ENCODE measurements at places on chromosomes 7 and 10. TPM values are rescaled to one million over a fixed set of nuclear protein-coding genes. Genes with fewer than 3 reads are reported as not detected.

- H3K4me3 ChIP-seq: no peak overlapping the region
- DNase-seq: no peak
- H3K4me1 ChIP-seq: peaks cover 1% of the 10 kb centered on the region
- no peak overlapping the region for H3K27ac ChIP-seq
Observed at GRCh38 chr10:45255706-45256105, 59.7 kb downstream of the OR13A1 start.

- H3K27me3 ChIP-seq: peaks cover 81% of the 10 kb centered on the region
- peak overlapping the region; percentile 22 for H3K4me3 ChIP-seq
- H3K27ac ChIP-seq: no peak overlapping the region
- no peaks in the 10 kb centered on the region for H3K36me3 ChIP-seq
Observed at GRCh38 chr7:157017149-157017548, 6.7 kb upstream of the MNX1 start.

DNA sequence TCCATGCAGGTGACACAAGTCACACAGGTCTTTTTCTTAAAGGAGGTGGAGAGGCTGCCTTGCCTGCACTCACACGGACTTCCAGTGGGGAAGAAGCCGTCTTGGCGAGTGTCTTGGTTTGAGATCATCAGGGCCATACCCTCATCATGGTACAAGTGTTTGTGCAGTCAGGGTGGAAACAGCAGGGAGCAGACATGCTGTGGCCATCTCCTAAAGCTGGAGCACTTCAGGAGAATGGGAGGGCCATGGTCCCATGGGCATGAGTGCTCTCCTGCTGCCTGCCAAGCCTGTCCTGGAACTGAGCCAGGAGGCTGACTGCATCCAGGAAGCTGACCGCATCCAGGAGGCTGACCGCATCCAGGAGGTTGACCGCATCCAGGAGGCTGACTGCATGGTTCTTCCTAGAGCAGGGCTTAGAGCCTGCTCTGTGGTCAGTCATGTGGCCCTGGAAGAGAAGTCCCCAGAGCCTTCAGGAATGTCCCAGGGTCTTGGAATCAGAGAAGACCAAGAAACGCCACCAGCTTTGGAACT is 98.4 kb downstream of the ADARB2 start:
- no peaks in the 10 kb centered on the region for H3K27me3 ChIP-seq
- H3K27ac ChIP-seq: no peak overlapping the region
- DNase-seq: no peak
- no peaks in the 10 kb centered on the region for H3K4me1 ChIP-seq
- H3K36me3 ChIP-seq: no peaks in the 10 kb centered on the region
- H3K4me3 ChIP-seq: no peak overlapping the region

GRCh38 chr10:17756557-17757217 is 4.7 kb downstream of the TMEM236 start:
- H3K4me1 ChIP-seq: peaks cover 11% of the 10 kb centered on the region
- H3K4me3 ChIP-seq: peak overlapping the region; percentile 49
- H3K36me3 ChIP-seq: no peaks in the 10 kb centered on the region
- H3K27me3 ChIP-seq: peaks cover 2% of the 10 kb centered on the region
- peak overlapping the region; percentile 15 for H3K27ac ChIP-seq

GRCh38 chr7:76231071-76231470 is 29.4 kb downstream of the SRRM3 start:
- H3K4me1 ChIP-seq: no peaks in the 10 kb centered on the region
- no peak for DNase-seq
- no peak overlapping the region for H3K27ac ChIP-seq
- H3K36me3 ChIP-seq: no peaks in the 10 kb centered on the region
- H3K4me3 ChIP-seq: no peak overlapping the region

DNA sequence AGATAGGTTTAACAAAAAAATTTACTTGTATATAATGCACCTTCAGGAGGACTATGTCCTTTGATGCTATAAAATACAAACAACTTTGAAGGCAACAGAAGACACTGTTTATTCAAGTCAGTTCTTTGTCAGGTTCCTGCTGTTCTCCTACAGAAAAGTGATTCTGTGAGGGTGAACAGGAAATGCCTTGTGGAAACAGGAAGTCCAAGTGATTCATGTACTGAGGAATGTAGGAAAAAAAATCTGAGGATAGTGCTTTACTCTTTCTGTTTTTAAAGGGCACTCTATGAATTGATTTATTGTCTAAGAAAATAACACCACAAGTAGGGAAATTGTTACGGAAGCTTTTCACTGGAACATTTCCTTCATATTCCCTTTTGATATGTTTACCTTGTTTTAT is 171.9 kb downstream of the HDAC9 start:
- no peak overlapping the region for H3K27ac ChIP-seq
- H3K27me3 ChIP-seq: no peaks in the 10 kb centered on the region
- H3K36me3 ChIP-seq: no peaks in the 10 kb centered on the region
- H3K4me1 ChIP-seq: peaks cover 3% of the 10 kb centered on the region
- DNase-seq: no peak

GRCh38 chr10:123526356-123527064 is 139.6 kb upstream of the GPR26 start:
- H3K27me3 ChIP-seq: peaks cover 6% of the 10 kb centered on the region
- H3K27ac ChIP-seq: no peak overlapping the region
- H3K36me3 ChIP-seq: no peaks in the 10 kb centered on the region
- H3K4me1 ChIP-seq: no peaks in the 10 kb centered on the region

DNA sequence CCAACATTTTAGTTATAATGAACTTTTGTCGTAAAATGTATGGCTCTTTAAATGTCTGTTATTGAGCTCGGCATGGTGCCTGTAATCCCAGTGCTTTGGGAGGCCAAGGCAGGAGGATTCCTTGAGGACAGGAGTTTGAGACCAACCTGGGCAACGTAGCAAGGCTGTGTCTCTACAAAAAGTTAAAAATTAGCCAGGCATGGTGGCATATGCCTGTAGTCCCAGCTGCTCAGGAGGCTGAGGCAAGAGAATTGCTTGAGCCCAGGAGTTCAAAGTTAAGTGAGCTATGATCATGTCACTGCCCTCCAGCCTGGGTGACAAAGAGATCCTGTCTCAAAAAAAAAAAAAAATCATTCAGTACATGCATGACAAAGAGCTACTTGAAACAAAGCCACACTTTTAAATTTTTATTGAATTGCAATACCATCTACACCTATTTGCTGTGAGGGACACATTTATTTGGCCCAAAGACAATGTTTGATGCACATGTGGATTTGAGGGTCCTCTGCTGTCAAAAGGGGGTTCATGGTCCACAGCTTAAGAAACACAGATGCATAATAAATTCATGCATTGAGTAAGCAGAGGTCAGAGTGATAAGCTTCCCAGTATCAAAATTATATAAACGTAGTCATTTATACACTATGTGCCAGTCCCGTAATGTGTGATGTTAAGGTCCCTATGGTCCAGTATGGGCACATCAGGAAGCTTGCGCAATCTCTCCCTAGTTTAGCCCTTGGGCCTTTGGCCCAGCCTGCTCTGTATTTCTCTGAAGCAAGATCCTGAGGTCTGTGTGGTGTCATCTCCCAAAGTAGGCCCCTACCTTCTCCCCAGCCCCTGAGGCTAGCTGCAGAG is 4.4 kb upstream of the MALSU1 start:
- no peak overlapping the region for H3K27ac ChIP-seq
- H3K27me3 ChIP-seq: no peaks in the 10 kb centered on the region
- H3K36me3 ChIP-seq: peaks cover 2% of the 10 kb centered on the region
- no peak overlapping the region for H3K4me3 ChIP-seq
- no peak for DNase-seq

The NXPH1 gene
- not detected for total RNA-seq

- no peaks in the 10 kb centered on the region for H3K4me1 ChIP-seq
- no peak overlapping the region for H3K4me3 ChIP-seq
Observed at GRCh38 chr10:109427411-109427810, 495.9 kb downstream of the XPNPEP1 start.

DNA sequence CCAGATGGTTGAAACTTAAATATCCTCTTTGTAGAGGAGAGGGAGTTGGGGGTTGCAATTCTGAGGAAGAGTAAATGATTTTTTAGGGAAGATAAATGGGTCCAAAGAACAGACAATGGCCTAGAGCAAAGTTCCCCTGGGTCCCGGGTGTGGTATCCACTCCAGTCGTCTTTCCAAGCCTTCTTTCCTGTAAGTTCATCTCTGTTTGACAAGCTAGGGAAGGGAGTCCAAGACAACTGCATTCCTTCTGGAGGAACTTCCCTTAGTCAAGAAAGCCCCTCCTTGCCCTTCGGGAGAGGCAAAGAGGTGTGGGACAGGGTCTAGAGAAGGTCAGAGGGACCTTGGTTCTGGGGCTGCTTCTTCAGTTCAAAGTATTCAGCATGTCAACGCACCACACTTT is 33.4 kb downstream of the C10orf71 start:
- H3K36me3 ChIP-seq: peaks cover 19% of the 10 kb centered on the region
- no peak overlapping the region for H3K27ac ChIP-seq
- peaks cover 14% of the 10 kb centered on the region for H3K4me1 ChIP-seq
- H3K4me3 ChIP-seq: no peak overlapping the region
- DNase-seq: no peak

GRCh38 chr7:23333671-23334246 is 34.6 kb downstream of the MALSU1 start:
- DNase-seq: no peak
- no peak overlapping the region for H3K27ac ChIP-seq
- H3K36me3 ChIP-seq: no peaks in the 10 kb centered on the region
- peaks cover 11% of the 10 kb centered on the region for H3K27me3 ChIP-seq

DNA sequence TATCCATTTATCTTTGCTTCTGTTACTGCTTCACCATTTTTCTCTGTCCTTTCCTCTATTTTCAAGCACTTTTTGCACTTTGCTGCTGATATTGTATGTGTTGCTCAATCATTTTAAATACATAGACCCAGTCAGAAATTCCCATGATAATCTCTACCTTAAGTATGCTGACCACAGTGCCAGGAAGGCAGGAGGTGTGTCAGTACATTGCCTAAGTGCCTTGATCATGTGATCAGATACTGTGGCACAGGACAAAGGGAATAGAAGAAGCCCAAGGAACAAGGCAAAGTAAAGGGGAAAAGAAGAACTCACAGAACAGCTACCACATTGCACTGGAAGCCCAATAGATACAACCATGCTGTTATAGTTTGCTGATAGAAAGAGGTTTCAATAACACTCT is 53.7 kb upstream of the CD36 start:
- H3K4me3 ChIP-seq: no peak overlapping the region
- no peaks in the 10 kb centered on the region for H3K27me3 ChIP-seq
- no peak overlapping the region for H3K27ac ChIP-seq
- H3K36me3 ChIP-seq: no peaks in the 10 kb centered on the region
- no peaks in the 10 kb centered on the region for H3K4me1 ChIP-seq

The ATP6V0E2 gene
- 81.2 TPM for total RNA-seq

The ENTPD1 gene
- 10.9 TPM for total RNA-seq

The PDLIM1 gene
- 11.7 TPM for total RNA-seq

The AOC1 gene
- not detected for total RNA-seq

The MYO1G gene
- 382 TPM for total RNA-seq

DNA sequence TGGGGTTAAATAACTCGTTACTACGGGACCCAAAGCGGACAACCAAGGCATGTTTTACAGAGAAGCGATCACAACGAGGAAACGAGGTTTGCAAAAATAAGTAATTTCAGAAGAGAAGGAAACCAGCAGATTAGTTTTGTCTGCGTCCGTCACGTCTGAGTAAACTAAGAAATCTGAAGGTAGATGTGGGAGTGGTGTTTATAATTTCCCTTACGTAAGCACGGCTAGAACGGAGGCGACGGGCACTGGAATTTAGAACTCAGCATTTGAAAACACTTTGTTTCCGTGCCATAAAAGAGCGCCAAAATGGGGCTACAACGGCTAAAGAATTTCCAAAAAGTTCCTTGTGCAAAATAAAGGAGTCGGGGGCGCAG is 718 bp upstream of the UMAD1 start:
- DNase-seq: no peak
- peak overlapping the region; percentile 96 for H3K27ac ChIP-seq
- no peaks in the 10 kb centered on the region for H3K27me3 ChIP-seq
- H3K4me3 ChIP-seq: peak overlapping the region; percentile 95

GRCh38 chr7:101104193-101104713 is 19.0 kb downstream of the TRIM56 start:
- peaks cover 5% of the 10 kb centered on the region for H3K4me1 ChIP-seq
- no peak overlapping the region for H3K4me3 ChIP-seq
- H3K27me3 ChIP-seq: peaks cover 47% of the 10 kb centered on the region
- DNase-seq: no peak
- no peak overlapping the region for H3K27ac ChIP-seq
- H3K36me3 ChIP-seq: no peaks in the 10 kb centered on the region

The MUC3A gene
- total RNA-seq: not detected

Data from activated naive CD8-positive, alpha-beta T cell treated with anti-CD3 and anti-CD28 coated beads, Interleukin-2, amount 10 ng/mL, durations not matched to agents 7 days and 5 days (primary cell).